ENCODE measurements at places on chromosomes 6 and 20.

GRCh38 chr6:93684339-93684738, 265.0 kb upstream of the EPHA7 start:
- DNase-seq = no peak

DNA sequence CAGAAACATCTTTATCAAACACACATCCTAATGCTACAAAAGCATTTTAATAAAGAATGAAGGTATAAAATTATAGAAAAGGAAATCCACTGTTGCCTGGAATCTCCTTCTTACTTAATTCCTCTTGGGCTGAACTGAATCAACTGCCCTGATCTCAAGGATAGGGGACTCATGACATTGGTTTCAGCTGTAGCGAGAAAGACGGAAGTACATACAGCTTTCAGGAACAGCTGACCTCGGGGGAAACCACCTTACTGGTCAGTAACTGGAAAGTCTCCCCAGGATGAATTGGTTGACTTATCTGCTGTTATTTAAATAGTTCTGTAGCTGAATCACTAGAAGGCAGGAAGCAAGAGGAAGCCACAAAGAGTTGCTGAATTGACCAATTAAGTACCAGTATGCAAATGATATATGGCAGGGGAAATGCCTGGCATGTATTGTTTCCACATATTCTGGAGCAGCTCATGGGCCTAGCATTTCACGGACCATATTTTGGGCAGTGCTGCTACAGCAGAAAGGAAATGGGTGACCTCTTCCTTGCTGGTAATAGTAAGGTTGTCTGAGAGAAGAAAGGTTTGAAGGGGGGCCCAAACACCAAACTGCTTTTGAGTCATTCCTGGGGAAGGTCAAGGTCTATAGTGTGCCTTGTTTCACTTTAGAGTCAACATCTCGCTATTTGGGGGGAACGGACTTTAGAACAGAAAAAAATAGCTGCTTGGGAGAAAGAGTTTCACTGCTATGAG, 43.7 kb upstream of the MAP7 start:
- peak; percentile 74 for DNase-seq

DNA sequence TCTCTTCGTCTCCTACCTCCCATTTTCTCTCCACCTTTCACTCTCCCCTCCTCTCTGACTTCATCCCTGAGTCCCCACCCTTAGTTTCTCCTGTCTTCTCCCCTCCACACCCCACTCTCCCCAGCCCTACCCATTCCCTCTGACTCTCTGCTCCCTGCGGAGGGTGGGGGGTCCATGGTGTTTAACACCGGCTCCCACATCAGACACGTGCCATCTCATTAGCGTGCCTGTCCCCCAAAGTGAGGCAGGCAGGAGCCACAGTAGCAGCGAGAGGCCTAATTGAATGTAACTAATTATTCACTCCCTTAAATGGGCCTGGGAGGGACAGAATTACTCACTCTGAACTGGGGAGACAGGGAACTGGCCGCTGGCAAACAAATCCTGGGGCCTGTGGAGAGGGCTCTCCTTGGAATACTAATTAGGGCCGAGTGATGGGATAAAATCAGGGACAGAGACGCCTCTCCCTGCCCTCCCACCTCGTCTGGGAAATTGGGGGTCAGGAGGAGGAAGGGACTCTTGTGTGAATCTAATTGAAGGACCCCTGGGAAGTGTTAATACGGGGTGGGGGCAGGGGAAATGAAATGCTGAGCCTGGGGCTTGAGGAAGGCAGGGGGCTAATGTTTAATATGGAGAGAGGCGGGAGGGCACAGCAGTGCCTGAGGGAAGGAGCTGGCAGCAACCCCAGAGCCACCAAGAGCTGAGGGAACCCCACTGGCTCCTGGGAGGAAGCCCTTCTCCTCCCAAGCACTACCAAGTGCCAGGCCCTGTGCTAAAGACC, 17.9 kb downstream of the CD40 start:
- no peak for DNase-seq

DNA sequence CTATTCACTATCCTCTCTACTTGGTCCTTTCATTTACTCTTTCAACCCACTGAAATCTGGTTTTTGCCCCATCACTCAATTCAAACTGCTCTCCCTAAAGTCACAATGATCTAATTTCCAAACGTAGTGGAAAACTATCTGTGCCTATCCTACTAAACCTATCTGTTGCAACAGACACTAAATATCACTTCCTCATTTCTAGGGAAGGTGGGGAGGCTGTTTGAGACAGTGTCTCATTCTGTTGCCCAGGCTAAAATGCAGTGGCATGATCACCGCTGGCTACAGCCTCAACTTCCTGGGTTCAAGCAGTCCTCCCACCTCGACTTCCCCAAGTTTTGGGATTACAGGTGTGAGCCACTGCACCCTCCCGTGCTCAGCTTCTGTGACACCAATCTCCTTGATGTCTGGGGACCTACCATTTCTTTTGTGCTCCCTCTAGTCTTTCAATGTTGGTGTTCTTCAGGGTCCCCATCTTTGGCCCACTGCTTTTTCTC, 8.8 kb downstream of the RANBP9 start:
- DNase-seq = no peak

DNA sequence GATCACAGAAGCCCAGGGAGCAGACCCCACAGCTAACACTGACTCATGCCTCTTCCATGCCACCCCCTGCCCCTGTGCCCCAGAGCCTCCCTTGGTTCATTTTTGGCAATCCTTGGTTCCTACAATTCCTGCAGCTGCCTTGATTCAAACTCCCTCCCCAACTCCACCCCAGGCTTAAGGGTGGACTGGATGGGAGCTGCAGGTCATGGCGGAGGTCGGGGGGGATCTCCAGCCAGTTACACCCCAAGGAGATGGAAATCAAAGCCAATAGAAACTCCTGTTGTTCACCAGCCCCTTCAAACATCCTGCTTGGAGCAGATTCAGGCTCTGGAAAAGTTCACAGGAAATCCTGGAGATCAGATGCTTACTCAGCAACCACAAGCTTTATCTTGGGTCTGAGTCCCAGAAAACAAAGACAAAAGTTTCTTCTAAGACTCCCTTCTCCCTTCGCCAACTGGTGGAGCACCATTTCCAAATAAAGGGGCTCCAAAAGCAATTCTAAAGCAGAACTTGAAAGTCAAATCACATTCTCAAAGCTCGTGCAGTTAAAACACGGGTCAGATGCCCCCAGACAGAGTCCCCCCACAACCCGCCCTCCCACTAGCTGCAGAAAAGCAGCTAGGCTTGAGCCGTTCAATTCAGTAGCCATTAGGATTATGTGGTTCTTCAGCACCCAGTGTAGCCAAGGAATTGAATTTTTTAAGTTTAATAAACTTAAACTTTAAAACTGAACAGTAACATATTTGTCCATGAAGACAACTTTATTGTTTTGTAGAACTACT, 149.5 kb downstream of the ANKRD60 start:
- no peak for DNase-seq

GRCh38 chr6:137823826-137824555, 43.1 kb upstream of the TNFAIP3 start:
- no peak for DNase-seq

- no peak for DNase-seq
Observed at GRCh38 chr6:108337721-108338120, 42.9 kb downstream of the AFG1L start.

- no peak for DNase-seq
Observed at GRCh38 chr20:32681175-32682084, 7.7 kb upstream of the C20orf203 start.
